Stimulated activated CD4-positive, alpha-beta T cell treated with anti-CD3 and anti-CD28 coated beads, Interleukin-15, amount 100 ng/mL, for 1 hour (primary cell): ENCODE measurements at places on chromosomes 7 and 10.

DNA sequence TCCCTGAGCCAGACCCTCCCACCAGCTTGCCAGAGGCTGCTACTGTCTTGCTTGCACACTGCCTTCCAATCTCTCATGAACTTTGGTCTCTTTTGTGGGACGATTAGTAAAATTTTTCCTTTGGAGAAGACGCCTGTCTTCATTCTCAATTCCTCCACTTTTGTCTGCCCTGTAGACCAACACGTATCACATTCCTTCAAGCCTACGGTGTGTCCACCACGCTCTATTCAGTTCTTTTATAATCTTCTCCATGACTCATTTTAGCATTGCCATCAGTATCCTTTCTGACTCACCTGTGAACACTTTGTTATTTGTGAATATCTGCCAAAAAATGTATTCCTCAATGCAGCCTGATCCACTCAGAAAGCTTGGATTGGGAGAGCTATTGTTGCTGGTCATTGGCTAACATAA lies 1.4 kb downstream of the GIMAP5 start:
- DNase-seq = no peak

GRCh38 chr10:130354573-130354954 lies 218.4 kb downstream of the GLRX3 start:
- no peak for DNase-seq

- DNase-seq = no peak
Measured at GRCh38 chr7:47551668-47552440, 30.1 kb downstream of the TNS3 start.

- no peak for DNase-seq
Measured at GRCh38 chr7:69599286-69599954, 1.1 kb downstream of the AUTS2 start.

- no peak for DNase-seq
Measured at GRCh38 chr10:44995914-44996669, 4.6 kb upstream of the ZNF22 start.

- DNase-seq = no peak
Measured at GRCh38 chr10:61112771-61113170, 168.8 kb upstream of the RHOBTB1 start.

GRCh38 chr10:114720685-114721278 lies 62.7 kb upstream of the ABLIM1 start:
- no peak for DNase-seq

GRCh38 chr10:61805091-61805490 lies 96.4 kb upstream of the ARID5B start:
- no peak for DNase-seq

GRCh38 chr7:41508755-41509154 lies 194.1 kb downstream of the INHBA start:
- no peak for DNase-seq

DNA sequence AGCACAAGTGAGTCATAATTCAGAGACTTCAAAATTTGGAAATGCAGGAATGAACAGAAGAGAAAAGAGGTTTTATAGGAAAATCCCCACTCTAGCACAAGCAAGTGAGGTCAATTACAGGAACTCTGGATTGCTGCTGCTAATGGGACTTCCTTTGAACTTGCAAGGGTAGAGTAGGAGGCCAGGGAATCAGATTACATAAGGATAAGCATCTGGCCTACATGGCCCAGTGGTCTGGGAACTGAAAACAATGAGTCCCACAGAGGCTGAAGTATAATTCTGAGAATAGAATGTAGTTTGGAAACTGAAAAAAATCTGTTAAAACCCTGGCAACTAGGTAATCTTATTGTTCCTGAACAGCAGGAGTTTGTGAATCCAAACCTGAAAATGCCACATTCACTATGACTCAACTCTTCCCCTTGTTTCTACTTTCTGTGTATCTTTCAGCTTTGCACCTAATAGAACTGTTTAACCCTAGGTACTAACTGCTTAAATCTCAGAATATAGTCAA lies 66.5 kb downstream of the CTNNA3 start:
- no peak for DNase-seq

DNA sequence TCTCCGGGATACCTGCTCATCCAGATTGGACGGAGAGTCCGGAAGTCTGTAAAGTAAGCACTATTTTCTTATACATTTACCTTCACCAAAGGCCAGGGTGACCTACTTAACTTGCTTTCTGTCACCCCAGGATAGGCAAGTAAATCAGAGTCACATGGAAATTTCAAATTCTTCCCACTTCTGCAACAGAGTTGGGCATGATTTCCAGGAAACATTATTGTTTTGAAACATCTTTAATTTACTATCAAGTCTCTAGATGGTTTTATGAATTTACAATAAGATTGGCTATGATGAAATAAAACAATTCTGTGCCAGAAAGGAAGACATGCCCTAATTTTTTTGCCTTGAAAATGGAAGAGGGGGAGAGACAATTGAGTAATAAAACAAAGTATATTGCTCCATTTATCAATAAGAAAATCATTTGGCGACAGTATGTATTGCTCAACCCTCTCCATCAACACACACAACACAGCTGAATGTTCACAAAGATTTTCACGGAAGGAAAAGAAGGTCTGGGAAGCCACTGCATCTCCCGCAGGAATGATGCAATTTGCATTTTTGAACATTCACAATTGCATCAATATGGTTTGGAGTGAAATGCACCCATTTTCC lies 702.8 kb downstream of the PARD3 start:
- no peak for DNase-seq

DNA sequence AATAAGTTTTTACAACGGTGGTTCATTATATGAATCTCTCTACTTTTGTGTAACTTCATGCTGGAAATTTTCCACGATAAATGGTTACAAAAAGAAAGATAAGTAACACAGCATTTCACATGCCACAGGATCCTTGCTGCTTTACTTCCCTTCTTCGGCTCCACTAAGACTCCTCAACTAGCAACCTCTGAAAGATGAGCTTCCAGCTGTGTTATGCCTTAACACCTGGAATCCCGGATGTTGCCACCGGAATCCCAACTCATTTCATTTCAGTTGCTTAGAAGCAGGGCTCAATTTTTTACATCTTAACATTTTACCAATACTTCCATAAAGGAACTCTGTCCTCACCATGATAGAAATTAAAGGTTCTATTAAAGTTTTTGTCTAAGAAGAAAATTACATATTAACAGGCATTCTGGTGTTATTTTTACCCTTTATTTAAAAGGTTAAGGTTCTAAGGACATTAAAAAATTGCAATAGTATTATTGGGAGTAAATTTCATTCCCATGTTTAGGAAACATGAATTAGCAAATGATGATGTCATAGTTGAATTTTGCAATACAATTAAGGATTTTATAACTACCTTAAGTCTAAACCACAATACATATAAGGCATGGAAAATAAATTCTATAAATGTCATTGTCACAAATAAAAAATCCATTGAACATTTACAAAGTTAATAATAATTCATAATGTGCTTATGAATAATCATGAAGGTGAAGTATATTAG lies 57.1 kb upstream of the IL6 start:
- no peak for DNase-seq

- DNase-seq = no peak
Measured at GRCh38 chr7:50679218-50680007, 103.3 kb downstream of the GRB10 start.

DNA sequence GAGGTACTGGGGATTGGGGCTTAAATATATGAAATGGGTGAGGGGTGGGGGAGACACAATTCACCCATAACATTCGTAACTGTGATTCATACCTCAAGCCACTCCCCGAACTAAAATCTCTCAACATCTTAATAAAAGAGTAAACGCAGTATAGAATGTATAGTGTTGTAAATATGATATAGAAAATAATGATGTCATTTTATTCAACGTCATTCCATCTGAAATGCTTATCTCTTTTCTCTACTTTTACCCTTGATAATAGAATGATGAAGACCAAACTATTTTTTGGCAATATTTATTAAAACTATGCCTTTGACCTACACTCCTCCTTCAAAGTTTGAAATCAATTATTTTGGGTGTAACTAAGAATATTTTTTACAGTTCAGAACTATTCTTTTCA lies 36.4 kb downstream of the FRA10AC1 start:
- no peak for DNase-seq

DNA sequence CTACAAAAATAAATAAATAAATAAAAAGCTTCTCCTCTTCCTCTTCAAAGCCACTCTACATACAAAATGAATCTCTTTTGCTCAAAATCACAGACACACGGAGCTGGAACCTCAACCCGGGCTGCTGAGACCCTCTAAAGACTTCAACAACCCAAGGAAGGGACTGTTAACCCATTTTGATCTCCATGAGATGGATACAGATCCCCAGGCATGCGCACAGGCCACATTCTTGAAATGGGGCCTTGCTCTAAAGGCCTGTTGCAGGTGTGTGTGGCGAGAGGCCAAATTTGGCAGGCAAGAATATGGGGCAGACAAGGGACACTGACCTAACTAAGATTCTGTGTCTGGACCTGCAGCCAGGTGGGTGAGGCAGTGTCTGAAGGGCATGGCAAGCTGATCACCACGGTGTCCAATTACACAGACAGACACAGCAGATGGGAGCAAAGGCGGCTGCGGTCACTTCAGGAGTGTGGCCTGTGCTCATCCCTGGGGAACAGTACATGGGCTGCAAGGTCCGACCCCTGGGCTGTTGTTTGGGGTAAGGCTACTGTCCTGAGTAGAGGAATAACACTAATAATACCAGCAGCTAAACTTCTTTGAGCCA lies 219.8 kb downstream of the HECW1 start:
- no peak for DNase-seq
